ENCODE measurements at places on chromosomes 7 and 10. TPM values are rescaled to one million over a fixed set of nuclear protein-coding genes. Genes with fewer than 3 reads are reported as not detected.

The UCMA gene
- total RNA-seq = not detected

The AIMP2 gene
- total RNA-seq = 36.8 TPM

The CDHR3 gene
- total RNA-seq = 35.7 TPM

The CYP2C19 gene
- total RNA-seq = 0.19 TPM

The CSTF2T gene
- total RNA-seq = 28.0 TPM

The CTTNBP2 gene
- total RNA-seq = 6.1 TPM

The KNDC1 gene
- total RNA-seq = 0.13 TPM

The FBXL13 gene
- 0.55 TPM for total RNA-seq

The GRID1 gene
- total RNA-seq = 2.1 TPM

The INSIG1 gene
- total RNA-seq = 43.6 TPM

The HOXA6 gene
- total RNA-seq = 3.1 TPM

The COL1A2 gene
- 401 TPM for total RNA-seq

The SYCE1 gene
- total RNA-seq = 2.1 TPM

The AKR1B1 gene
- total RNA-seq = 124 TPM

The FAM25A gene
- not detected for total RNA-seq

The OPTN gene
- 116 TPM for total RNA-seq

The DGKI gene
- total RNA-seq = 10.1 TPM

The PKD2L1 gene
- 0.39 TPM for total RNA-seq

The PLEKHA8 gene
- total RNA-seq = 13.7 TPM

The SAMD9 gene
- total RNA-seq = 7.7 TPM

The ZNF273 gene
- 2.1 TPM for total RNA-seq

The GPER1 gene
- total RNA-seq = 8.1 TPM

The PTPRE gene
- total RNA-seq = 49.7 TPM

The C10orf62 gene
- total RNA-seq = not detected

The ZNF503 gene
- 16.8 TPM for total RNA-seq

The GBX1 gene
- not detected for total RNA-seq

The TMUB1 gene
- total RNA-seq = 31.9 TPM

The HMX2 gene
- not detected for total RNA-seq

The GDF2 gene
- total RNA-seq = not detected

The SDHAF3 gene
- total RNA-seq = 11.8 TPM

The CCL26 gene
- 21.4 TPM for total RNA-seq

The PRKAR2B gene
- total RNA-seq = 258 TPM

The GPR15LG gene
- not detected for total RNA-seq

The PSAP gene
- 1,414 TPM for total RNA-seq

The GARIN1A gene
- 10.2 TPM for total RNA-seq

The ATRNL1 gene
- total RNA-seq = 0.74 TPM

The ELFN1 gene
- 3.7 TPM for total RNA-seq

The VWC2 gene
- not detected for total RNA-seq

The PON1 gene
- 0.19 TPM for total RNA-seq

The HSPA12A gene
- 86.9 TPM for total RNA-seq

The AKR1C3 gene
- total RNA-seq = 192 TPM

The THSD7A gene
- total RNA-seq = 6.0 TPM

The SFRP4 gene
- 64.3 TPM for total RNA-seq

The BPGM gene
- total RNA-seq = 12.4 TPM

The AGR2 gene
- 0.29 TPM for total RNA-seq

All from mesenteric fat pad (tissue), 1 donor.